ENCODE measurements at places on chromosomes 7 and 10.

DNA sequence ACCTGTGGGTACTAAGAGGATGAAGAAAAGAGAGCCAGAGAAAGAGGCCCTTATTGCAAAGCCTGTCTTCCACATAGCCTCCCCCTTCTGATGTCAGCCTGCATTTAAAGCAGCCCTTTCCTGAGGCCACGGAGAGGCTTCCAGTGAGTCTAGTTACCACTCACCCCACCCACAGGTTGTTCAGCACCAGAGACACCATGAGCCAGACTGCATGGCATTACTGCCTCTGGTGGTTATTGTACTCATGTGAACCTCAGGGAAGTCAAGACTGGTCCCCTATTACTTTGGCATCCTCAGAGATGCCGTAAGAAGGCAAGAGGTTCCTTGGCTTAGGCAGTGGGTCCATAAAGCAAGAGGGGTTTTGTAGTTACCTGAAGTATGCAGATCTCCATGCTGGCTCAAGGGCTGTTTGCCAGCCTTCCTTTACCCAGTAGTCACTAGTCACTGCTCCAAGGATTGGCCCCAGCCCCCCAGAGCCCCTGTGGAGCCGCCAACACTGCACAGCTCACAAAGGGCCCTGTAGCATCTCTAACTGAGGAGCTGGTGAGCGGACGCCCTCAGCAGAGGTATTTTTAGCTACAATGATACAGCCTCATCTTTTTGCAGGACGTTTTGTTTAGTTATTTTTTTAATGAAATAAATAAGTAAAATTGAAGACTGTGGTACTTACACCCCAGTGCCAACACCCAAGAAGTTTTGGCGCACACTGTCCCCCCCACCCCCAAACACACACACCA, 20.7 kb downstream of the LRRC4 start:
- no peak for DNase-seq

GRCh38 chr10:33087152-33087551, 129.1 kb upstream of the ITGB1 start:
- DNase-seq: no peak

DNA sequence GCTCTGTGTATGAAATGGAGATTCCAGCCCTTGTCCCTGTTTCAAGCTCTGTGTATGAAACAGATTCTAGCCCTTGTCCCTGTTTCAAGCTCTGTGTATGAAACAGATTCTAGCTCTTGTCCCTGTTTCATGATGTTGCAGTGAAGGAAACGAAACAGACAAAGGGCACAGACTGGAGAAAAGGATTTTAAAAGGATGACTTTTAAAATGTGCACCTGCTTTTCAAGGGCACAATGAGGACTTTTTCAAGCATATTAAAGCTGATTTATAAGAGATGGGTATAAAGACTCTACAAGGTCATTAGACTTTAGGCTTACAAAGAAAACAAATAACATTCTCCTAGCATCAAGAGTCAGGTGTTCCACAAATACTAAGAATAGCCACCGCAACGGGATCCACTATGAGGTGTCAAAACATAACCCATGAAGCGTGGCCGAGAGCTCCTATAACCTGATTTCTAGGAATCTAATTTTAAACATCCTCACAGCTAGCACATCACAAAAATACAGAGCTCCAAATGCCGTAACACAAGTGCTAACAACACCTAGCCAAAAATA, 29.0 kb downstream of the DIP2C start:
- DNase-seq: no peak

GRCh38 chr7:109003742-109004141, 434.1 kb downstream of the DNAJB9 start:
- DNase-seq: no peak

- DNase-seq: no peak
Measured at GRCh38 chr7:106285855-106286492, 1.2 kb upstream of the NAMPT start.

DNA sequence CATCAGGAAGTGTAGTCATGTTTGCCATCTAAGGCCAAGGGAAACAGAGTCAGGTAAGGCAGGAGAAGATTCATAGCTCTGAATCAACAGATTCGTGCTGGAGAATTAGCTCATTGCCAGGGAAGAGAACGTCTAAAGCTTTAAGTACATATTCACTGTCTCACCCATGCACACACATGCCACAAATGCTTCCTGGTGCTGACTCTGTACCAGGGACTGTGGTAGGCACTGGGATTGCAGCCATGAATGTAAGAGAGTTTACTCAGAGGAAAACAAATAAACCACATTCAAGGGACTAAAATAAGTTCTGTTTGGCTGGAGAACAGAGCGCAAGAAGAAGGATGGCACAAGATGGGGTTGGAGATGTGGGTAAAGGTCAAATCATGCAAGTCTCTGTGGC, 89.8 kb upstream of the HPS1 start:
- DNase-seq: no peak

DNA sequence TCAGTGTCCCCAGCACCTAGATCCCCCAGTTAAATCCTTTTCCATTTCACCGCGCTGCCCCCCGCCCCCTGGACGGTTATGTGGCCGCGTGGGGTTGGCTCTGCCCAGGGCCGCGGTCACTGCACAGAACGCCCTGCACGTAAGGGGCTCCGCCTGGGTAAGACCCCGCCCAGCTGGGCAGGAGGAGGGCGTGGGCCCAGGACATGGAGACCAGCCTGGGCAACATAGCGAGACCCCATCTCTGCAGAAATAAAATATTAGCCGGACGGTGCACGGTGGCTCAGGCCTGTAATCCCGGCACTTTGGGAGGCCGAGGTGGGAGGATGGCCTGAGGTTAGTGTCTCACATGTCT, 650 bp upstream of the ZFAND2A start:
- DNase-seq: no peak

DNA sequence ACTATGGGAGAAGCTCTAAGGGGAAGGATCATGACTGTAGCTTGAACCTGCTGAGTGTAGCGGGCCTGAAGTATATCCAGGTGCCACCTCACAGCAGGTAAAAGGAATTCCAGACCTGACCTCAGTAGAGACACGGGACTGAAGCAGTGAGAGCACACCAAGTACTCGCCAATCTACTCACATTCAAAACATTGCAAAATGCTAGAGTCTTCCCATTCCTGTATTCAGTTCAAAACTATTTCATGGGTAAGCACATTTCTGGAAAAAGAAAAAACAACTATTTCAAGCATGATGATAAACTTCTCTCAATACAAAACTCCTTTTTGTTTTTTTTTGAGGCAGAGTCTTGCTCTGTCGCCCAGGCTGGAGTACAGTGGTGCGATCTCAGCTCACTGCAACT, 121.9 kb upstream of the AUTS2 start:
- no peak for DNase-seq

DNA sequence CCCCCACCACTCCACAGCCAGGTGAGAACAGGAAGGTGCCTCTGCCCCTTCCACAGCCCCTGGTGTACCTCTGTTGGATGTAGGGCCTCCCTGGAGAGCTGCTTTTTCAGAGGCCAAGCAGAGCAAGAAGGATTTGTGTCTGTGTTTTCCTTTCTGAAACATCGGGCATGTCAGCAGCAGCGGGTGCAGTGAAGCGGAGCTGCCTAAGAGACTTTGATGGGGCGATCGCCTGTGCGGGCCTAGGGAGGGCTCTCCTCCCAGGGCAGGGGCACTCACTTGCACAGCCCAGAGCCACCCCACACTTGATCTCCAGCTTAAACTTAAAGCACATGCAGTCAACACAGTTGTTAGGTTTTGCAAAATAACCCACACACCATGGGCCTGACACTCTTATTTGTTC, 324.7 kb downstream of the ACTR3B start:
- DNase-seq: no peak

DNA sequence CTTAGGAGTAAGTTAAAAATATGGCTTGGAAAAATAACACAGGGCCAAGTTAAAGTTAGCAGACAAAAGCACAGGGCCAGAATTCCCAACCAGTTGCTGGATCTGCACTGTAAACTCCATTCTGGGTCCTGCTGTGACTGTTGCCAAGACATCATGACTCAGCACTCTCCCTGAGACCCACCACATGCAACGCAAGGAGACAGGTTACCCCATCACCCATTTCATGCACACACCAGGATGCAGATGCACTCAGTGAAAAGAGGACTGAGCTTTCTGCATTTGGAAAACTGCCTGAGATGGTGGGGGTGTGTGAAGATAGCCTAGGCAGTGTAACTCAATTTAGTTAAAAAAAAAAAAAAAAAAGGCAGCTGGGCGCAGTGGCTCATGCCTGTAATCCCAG, 97.6 kb upstream of the ZNF438 start:
- DNase-seq: no peak

GRCh38 chr7:154610903-154611302, 392.0 kb downstream of the PAXIP1 start:
- no peak for DNase-seq

DNA sequence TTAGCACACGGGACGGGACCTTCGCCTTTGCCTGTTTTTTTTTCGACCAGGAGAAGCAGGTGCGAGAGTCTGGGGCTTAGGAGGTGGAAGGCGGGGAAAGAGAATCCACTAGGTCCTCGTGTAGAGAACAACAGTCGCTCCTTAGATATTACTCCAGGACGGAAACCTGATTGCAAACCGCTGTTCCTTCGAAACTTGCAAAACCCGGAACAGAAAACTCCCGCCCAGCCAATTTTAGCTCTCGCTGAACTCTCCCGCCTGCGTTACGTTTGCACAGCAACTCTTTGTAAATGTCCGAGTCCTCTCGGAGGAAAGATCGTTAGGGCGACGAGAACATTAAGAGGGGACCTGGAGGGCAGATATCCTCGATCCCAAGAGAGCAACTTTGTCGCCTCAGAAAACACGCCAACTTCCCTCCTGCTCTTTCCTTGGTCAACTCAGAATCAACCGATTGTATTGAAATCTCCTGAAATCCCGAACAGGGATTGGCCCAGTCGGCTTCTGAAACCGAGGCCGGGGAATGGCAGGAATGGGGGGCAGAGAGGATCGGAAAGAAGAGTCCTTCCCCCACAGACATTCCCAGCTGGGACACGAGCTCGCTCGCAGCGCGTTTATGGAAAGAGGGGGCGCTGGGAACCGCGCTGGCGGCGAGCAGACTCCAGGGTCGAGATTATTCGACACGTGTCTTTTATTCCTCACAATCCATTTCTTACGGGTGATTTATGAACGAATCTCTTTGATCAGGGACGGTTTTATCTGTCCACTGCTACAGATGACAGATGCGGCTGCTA, 9.9 kb downstream of the TWIST1 start:
- DNase-seq: no peak

GRCh38 chr10:809671-810350, 120.3 kb upstream of the DIP2C start:
- DNase-seq: no peak

DNA sequence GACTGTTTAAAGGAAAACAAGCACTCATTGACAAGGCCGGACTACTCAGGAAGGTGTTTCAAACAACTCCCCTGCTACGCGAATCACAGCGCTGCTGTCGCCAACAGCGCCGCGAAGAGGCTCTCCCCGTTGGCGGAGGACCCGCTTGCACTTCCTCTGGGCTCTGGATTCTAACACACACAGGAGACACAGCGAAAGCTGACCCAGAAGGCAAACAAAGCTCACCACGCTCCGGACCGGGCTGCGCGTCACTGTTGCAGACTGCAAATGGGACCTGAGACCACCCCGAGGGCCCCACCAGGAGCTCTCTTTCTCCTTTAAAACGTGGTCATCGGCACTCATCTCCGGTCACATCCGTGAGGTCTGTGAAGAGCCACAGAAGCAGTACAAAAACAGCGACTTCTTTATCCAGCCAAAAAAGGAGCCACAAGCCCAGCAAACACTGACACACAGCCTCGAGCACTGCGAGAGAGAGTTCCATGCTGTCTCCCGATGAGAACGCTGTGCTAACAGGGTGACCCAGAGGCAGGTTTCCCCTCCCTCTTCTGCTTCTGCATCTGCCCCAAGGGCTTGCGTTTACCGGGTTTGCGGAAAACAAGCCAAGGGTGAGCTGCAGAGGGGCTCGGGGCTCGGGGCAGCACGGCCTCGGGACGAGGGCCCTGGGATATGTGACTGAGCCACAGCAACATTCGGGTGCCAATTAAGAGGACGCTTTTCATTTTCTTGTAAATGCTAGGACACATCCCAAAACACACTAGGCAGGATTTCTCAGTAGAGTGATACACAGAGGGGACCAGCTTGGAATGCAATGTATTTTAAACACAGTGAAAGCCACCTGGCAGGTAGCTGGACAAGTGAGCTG, 41.3 kb downstream of the AMZ1 start:
- peak; percentile 16 for DNase-seq

GRCh38 chr7:49718760-49719159, 54.7 kb upstream of the VWC2 start:
- DNase-seq: no peak

- DNase-seq: no peak
Measured at GRCh38 chr10:67665491-67665890, 30.5 kb downstream of the CTNNA3 start.

DNA sequence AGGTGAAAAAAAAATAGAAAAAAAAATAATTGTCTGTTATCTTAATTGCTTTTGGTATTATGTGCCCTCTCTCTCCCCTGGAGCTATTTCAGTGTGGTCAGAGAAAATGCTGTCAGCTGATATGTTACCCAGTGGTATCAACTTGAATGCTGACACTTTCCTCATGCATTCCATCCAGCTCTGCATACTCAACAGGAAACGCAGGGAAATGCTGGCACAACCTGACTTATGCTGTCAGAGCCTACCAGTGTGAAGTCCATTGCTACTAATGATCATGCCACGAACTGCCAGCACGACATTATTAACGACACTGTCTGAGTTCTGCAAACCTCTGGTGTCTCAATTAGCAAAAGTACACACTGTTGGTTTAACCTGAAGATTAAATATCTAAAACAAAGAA, 182.8 kb downstream of the ZWINT start:
- DNase-seq: no peak

GRCh38 chr10:7093368-7093767, 317.5 kb downstream of the SFMBT2 start:
- DNase-seq: no peak

- DNase-seq: no peak
Measured at GRCh38 chr7:76364198-76364584, 5.4 kb upstream of the YWHAG start.

DNA sequence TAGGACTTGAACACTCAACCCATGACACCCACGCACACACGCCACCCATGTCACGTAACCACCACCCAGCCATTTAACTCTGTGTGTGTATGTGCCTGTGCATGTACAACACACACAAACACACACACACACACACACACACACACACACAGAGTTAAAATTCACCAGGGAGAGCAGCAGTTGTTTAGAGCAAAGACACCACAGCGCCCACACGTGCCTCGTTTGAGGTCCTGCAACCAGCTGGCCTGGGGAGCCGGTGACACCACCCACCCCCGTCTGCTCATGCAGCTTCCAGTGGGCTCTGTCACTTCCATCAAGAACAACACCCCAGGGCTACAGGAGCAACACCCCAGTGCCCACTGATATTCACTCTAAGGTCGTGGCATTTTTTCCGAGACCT, 97.4 kb downstream of the ELFN1 start:
- no peak for DNase-seq

- DNase-seq: no peak
Measured at GRCh38 chr10:129328546-129328945, 138.5 kb upstream of the MGMT start.

DNA sequence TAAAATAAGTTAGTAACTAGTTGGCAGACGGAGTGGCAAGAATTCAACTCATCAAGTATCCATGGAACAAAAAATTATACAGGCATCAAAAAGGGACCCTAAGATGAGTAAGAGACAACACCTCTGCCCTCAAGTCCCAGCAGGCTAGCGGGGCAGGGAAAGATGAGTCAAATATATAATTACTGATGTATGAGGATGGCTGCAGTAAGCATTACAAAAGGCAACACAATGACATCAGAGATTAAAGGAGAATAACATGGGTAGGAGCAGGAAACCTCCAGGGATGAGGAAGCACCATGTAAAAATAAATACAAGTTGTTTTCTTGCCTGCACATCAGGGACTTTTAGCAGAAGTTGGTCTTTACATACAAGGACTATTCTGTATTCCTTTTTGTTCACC, 49.4 kb downstream of the SCRN1 start:
- DNase-seq: no peak

GRCh38 chr10:128062881-128063563, 63.2 kb downstream of the MKI67 start:
- DNase-seq: peak; percentile 65
